ENCODE measurements at places on chromosomes 11 and 22. TPM values are rescaled to one million over a fixed set of nuclear protein-coding genes. Genes with fewer than 3 reads are reported as not detected.
A peak's percentile ranks its signal among the peaks of the same experiment; 100 is the strongest.

GRCh38 chr22:38957046-38957770 lies at the start of gene APOBEC3A:
APOBEC3A (plus strand) TSS chr22:38957609; CDS start chr22:38957692, 83 bp downstream.
- DNase-seq, result no peak

- no peak for DNase-seq
Observed at GRCh38 chr11:78220218-78221157, 31.8 kb downstream of the USP35 start.

The BTG4 gene
- not detected for total RNA-seq

The SYTL2 gene
- total RNA-seq, result 12.6 TPM

The OR4D5 gene
- not detected for total RNA-seq

- no peak for DNase-seq
Observed at GRCh38 chr11:130580891-130581492, 132.5 kb downstream of the ADAMTS15 start.

DNA sequence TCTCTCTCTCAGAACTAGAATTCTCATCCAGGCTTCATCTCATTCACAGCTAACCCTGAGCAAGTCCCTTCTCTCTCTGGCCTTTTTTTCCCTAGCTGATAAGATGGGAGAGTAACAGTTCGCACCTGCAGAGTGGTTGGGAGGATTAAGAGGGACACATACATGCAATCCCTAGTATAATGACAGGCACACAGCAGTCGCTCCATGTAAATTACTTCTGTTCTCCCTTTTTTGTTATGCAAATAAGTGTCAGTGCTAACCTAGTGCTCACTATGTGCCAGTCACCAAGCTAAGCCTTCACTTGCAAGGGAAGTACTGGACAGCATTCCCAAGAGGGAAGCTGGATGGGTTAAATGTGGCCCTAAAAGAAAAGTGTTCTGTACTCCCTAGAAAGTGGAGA lies 63.4 kb downstream of the TENM4 start:
- no peak for DNase-seq

GRCh38 chr11:102669664-102670063 lies 35.9 kb downstream of the MMP27 start:
- DNase-seq, result no peak

The KCNC1 gene
- total RNA-seq, result 0.12 TPM

GRCh38 chr22:37316405-37316804 lies 34.1 kb downstream of the CYTH4 start:
- no peak for DNase-seq

The IGLL1 gene
- total RNA-seq, result not detected

The DDT gene
- total RNA-seq, result 217 TPM

- DNase-seq, result no peak
Observed at GRCh38 chr22:30731658-30732057, 37.0 kb downstream of the OSBP2 start.

DNA sequence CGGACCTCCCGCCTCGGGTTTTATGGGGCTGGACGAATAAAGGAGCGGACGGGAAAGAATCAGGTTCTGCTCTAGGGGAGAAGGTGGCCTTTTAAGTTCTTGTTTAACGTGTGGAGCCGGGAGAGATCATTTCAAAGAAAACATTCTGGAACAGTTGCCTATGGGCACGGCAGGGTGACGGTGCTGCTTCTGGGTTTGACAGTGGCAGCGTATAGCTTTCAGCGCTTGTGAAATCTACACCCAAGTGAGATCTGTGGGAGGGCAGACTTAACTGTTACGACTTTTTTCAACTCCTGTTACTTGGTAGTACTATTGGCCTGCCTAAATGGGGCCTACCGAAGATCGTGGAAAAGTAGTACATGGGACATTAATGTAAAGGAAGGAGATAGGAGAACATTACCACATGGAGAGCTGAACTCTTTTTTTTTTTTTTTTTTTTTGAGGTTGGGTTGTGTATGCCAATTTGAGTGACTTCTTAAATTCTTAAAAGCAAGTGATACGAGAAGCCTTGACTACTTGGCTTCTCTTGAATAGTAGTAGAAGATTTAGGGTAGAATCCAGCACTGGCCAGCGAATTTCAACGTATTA lies 743 bp downstream of the USP47 start:
- DNase-seq, result peak; percentile 53

DNA sequence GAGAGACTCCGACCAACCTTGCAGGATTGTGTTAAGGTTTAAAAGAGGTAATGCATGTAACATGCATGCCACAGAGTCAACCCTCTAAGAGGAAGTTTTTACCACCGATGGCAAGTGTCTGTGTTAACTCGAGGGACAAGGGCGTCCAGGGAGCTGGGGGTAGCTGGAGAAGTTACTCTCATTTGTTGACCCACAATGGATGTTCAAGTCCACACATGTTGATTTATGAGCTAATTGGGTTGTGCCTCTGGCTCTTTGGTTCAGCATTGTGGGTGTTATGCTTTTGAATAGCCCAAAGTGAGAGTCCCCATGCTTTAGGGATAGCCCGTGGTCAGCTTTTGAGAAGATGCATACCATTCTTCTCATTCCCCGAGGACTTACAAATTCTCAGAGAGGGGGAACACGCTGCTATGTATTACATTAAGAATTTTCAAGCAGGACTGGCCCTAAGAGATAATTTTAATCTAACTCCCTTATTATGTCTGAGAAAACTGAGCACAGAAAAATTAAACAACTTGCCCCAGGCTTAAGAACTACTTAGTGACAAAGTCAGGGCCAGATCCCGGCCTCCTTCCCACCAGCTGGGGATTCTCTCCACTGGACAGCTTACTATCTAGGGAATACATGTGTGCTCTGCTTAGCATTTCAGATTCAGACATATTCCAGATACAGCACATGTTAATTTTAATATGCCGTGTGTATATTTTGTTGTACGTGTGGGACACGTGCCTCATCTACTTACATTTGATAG lies 5.2 kb upstream of the PLET1 start:
- DNase-seq, result no peak

The LRRC74B gene
- not detected for total RNA-seq

GRCh38 chr22:36100134-36100824 lies 60.3 kb downstream of the APOL3 start:
- no peak for DNase-seq

DNA sequence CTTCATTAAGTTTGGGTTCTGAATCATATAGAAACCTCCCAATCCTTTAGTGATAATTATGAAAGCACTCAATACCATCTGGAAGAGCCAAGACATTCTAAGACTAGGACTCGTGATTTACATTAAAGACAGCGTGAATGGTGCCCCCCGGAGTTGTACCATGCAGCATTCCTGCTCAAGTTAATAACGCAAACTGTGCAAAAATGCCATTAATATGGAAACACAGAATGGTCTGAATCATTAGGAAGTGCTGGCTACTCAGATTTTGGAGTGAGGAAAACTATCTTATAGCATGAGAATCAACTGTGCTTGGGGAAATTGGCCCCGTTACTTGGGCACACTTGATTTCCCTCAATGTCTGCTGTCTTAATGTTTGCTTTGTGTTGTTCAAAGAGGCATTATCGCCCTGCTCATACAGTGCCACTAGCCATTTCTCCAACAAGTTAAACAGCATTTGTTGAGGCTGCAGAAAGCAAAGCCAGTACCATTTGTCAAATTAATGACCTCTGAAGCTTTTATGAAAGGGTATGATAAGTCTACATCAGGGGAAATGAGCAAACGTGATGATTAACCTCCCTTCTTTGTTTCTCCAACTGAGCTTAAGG lies 18.5 kb upstream of the TPH1 start:
- DNase-seq, result no peak

- DNase-seq, result no peak
Observed at GRCh38 chr11:122746611-122747244, 91.2 kb downstream of the UBASH3B start.

The BRSK2 gene
- total RNA-seq, result 14.0 TPM

DNA sequence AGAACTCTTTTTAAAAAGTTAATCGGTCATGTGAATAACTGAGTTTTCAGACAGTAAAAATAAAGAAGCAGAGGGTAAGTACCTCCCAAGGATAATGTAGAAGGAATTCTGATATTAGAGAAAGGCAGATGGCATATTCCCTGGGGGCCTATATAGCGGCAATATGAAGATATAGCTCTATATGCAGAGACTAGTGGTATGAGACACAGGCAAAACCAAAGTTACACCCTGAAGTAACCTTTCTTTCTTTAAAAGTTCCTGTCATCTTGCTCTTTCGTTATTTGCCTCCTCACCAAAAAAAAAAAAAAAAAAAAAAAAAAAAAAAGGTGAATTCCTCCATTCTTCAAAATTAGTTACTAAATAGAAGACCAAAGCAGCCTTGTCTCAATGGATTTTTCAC lies 76.2 kb upstream of the ARHGAP32 start:
- no peak for DNase-seq

The C11orf97 gene
- total RNA-seq, result not detected

The MRGPRF gene
- total RNA-seq, result 0.76 TPM

The MYO7A gene
- total RNA-seq, result 1.8 TPM

- DNase-seq, result no peak
Observed at GRCh38 chr11:106463154-106463553, 385.7 kb downstream of the AASDHPPT start.

Data from HCT116 (cell line).